NCI-H187 (cell line): ENCODE measurements at places on chromosomes 12 and 14.
A peak's percentile ranks its signal among the peaks of the same experiment; 100 is the strongest.

GRCh38 chr12:71197460-71197859 lies 39.7 kb upstream of the TSPAN8 start:
- DNase-seq, result no peak

DNA sequence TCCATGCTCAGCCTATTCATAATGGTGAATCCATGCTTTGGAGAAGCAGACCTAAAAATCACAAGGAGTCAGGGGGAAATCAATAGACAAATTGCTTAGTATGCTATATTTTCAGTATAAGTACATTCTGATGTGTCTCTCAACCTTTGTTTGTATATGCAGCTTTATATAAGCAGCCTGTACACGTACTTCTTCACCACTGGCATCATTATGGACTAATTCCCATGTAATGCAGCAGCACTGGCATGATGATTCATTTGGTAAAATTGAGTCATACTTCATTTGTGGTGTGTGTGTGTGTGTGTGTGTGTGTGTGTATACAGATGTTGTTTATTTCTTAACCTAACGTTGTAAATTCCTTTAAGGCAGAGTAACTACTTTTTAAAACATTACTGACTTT lies 10.9 kb downstream of the DCP1B start:
- DNase-seq, result no peak

GRCh38 chr12:110906083-110906482 lies 14.3 kb downstream of the MYL2 start:
- no peak for DNase-seq

DNA sequence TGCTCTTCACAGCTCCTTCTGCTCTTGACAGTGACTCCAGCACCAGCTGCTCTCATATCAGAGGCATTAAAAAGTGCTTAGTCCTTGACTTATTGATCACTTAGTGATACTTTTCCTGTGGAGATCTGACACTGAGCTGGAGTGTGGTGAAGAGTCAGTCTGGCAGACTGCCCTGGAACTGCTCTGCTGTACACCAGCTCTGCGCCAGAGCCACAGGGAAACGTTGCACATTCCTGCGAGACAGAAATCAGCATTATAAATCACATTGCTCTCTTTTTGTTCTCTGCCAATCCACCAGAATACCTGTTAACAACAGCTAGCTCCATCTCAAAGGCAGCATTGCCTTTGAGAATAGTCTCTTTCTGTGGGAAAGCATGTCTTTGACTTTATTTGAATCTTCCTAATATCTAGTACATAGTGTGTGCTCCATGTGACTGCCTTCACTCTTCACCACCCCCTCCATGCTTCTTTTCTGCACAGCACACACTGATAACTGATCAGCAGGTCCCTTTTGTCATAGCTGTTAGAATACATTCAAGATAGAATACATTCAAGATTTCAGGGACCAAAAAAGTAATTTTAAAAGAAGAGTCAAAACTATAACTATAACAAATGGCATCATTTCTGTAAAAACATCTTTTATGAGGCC lies 48.2 kb upstream of the VSX2 start:
- no peak for DNase-seq

DNA sequence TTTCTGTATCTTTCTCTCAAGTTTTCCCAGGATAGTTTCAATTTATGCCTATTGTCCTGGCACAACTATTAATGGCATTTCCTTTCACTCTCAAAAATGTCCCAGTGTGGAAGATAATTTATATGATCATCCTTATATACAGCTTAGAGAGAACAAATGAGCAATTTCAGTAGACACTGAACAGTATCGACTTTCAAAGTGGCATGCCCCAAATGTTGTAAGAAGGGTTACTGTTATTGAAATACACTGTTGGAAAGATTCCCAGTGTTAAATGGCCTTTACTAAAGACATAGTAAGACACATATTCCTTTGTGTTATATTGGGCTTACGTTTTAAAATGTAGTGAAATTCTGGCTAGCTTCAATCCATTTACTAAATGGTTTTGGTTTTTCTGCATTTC lies 202.3 kb upstream of the CDKN3 start:
- no peak for DNase-seq

GRCh38 chr14:84085493-84085892 lies 1444.5 kb upstream of the FLRT2 start:
- no peak for DNase-seq

DNA sequence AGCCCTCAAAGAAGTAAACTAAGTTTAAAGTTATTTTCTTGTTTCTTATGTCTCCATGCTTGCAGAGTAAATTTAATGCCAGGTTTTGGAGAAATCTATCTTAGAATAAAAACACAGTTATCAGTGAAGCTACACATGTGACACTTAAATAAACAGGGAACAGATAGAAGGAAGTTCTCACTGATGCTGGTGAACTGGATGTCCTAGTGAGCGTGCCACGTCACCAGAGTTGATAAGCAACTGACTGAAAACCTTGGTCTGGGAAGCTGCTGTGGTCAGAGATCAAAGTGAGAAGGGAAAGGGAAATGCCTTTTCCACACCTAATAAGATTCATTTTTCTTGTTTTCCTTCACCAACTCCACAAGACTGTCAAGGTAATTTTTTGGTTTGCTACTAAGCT lies 74.8 kb upstream of the PCED1B start:
- no peak for DNase-seq

GRCh38 chr12:25761356-25761755 lies 197.1 kb upstream of the RASSF8 start:
- DNase-seq, result no peak

DNA sequence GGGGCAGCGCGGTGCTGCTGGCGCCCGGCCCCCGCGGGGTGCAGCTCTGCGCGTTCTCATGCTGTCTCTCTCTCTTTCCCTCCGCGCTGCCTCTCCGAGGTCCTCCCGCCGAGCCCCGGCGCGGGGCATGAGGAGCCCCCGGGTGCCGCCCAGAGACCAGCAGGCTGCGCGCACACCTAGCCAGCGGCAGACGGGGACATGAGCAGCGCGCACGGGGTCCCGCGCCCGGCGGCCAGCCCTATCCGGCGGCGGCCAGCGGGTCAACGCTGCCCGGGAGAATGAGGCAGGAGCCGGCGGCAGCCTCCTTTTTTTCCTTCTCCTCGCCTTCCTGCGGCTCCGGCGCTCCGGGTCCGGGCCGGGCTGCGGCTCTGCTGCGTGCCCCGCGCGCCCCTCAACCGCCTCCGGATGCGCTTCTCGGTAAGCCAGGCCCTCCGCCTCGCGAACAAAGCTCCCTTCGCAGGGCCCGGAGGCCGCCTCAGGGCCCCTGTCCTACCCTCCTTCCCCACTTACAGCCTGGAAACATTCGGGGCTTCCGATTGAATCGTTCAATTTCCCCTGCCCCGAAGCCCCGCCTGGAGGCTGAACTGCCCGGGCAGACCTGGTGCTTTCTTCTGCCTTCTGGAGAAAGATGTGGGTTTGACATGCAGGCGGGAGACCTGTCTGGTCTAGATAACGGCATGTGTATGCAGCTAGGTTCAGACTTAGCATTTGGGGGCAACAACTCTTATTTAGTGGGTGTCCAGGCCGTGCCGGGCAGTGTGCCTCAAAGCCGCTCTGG lies at the start of gene TUNAR:
Gene TUNAR, plus strand, starts transcription at position 72 of the 778 bp plus-strand sequence.
- DNase-seq, result no peak

DNA sequence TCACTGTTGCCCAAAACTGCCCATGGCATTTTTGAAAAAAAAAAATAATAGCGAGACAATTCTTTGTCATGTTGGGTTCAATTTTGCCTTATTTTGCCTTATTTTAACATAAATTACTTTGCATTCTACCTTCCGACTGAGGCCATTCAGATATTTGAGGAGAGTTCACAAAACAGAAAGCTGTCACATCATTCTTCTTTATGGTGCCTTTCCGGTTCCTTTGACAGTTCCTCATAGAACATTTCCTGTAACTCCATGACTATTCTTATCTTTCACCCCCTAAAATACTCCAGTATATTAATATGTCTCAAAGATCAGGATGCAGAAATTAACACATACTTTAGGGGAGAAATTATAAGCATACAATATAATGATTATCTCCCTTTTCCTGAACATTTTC lies 476.7 kb downstream of the NOVA1 start:
- DNase-seq, result no peak

- DNase-seq, result no peak
Observed at GRCh38 chr14:96173636-96174475, 30.8 kb upstream of the BDKRB2 start.

- no peak for DNase-seq
Observed at GRCh38 chr14:91400696-91401095, 16.9 kb downstream of the CCDC88C start.

GRCh38 chr14:51682411-51682810 lies 30.7 kb downstream of the FRMD6 start:
- DNase-seq, result no peak

GRCh38 chr12:42213954-42214426 lies 24.1 kb downstream of the YAF2 start:
- DNase-seq, result no peak

DNA sequence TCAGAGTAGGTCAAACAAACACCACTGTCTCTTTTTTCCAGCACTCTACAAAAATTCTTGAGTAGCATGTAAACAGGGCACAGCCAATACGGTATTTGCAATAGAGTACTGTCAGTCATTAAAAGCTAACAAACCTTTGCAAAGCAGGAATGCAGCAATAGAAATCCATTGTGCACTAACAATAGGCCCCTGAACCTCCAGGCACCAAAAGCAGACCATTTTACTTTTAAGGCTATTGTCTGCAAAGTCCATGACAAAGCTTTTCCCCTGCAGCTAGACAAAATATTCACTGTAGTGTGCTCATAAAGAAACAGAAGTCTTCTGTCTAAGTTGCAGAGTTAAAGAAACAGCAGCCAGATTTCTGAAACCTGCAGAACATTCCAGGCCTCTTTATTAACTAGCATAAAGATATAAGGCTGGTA lies 191.9 kb downstream of the SOX5 start:
- DNase-seq, result no peak

- no peak for DNase-seq
Observed at GRCh38 chr12:120230326-120230973, 29.5 kb upstream of the RPLP0 start.

- no peak for DNase-seq
Observed at GRCh38 chr12:51920046-51920445, 12.7 kb downstream of the ACVRL1 start.

DNA sequence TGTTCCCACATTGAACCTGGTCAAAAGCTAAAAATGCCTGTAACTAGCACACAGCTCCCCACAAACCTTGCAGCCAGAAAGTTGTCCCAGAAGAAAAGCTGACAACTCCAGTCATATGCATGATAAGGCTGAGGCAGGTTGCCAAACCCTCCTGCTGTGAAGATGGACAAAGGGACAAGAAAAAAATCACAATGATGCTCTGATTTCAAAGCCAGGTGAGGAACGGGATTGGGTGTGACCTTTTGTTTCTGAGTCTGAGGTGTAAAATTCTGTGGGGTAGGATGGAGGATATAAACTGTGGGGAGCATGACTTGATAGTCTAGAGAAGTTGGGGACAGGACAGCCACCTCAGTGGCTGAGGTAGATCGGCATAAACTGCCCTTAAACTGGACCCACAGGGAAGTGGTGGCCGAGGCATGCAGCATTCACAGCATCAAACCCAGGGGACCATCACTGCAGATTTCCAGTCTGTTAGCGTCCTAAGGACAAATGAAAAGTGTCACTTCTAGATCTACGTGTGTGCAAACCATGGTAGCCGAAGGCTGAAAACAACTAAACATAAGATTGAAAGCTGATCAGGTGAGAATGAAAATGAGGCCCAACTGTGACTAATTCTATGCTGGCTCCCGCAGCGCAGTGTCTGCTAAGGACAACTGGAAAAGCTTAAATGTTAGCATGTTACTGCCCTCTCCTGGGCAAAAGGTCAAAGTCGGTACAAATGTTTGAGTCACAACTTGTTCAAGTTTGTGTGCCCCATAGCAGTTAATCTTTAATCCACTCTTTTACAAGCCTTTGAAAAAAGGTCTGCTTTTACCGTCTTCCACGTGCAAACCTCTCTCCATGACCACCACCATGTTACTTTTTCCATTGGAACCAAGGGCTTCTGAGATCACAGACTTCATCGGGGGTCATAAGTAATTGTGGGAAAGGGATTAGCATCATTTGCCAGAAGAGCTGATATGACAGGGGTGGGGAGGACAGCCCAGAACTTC lies 39.8 kb downstream of the GRIN2B start:
- DNase-seq, result peak; percentile 16

DNA sequence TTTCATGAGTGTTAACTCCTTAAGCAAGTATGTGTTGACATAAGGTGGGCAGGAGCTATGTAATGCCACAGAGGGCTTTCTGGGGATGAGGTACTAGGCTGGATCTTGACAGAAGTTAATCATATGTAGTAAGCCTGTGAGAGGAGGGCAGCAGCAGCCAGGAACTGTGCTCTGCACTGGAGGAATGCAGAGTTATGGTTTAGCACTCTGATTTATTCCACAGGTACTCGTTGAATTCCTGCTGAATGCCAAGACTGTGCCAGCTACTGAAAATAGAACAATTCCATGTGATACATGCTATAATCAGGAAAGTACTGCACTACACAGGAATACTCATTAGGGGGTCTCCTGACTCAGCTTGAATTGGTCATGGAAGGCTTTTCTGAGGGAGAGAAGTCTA lies 58.7 kb downstream of the SUSD6 start:
- DNase-seq, result no peak

- DNase-seq, result no peak
Observed at GRCh38 chr14:90373887-90374286, 22.9 kb upstream of the CALM1 start.

DNA sequence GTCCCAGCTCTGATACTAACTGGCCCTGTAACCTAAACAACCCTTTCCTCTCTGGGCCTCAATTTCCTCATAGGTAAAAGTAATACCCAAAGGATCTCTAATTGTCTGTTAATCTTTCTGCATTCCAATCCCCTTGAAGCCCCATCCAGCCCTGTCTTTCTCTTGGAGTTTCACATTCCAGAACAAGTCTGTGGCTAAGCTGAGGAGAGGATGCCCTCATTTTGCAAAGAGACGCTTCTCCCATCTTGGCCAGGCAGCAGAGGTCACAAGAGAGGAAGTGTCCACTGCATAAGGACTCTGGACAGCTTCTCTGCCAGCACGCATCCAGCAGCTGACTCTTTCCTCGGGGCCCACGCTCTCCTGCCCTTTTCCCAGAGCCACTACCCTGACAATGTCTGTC lies 263.4 kb upstream of the FKBP4 start:
- no peak for DNase-seq

- no peak for DNase-seq
Observed at GRCh38 chr12:58310809-58311622, 369.6 kb downstream of the ATP23 start.

- DNase-seq, result no peak
Observed at GRCh38 chr12:39622306-39622705, 2.7 kb upstream of the ABCD2 start.

- DNase-seq, result no peak
Observed at GRCh38 chr12:52370926-52371608, 3.8 kb upstream of the KRT85 start.

- DNase-seq, result no peak
Observed at GRCh38 chr12:46546634-46547273, 174.2 kb upstream of the SLC38A2 start.

GRCh38 chr12:100584256-100584655 lies 10.8 kb downstream of the GAS2L3 start:
- no peak for DNase-seq

- DNase-seq, result no peak
Observed at GRCh38 chr12:115402443-115403180, 718.6 kb upstream of the TBX3 start.

- DNase-seq, result no peak
Observed at GRCh38 chr14:64265222-64265621, 28.9 kb downstream of the ESR2 start.

- no peak for DNase-seq
Observed at GRCh38 chr12:92844151-92844763, 84.8 kb downstream of the EEA1 start.

GRCh38 chr12:99444859-99445316 lies 202.7 kb upstream of the GARIN6 start:
- no peak for DNase-seq
